Transverse colon (tissue), 4 donors: ENCODE measurements at places on chromosomes 2 and 18. TPM values are rescaled to one million over a fixed set of nuclear protein-coding genes. Genes with fewer than 3 reads are reported as not detected.

GPC1 gene
- 31.8 TPM for total RNA-seq

CDCA7 gene
- total RNA-seq, result 5.2 TPM

KLHL29 gene
- total RNA-seq, result 3.8 TPM

MRO gene
- 0.27 TPM for total RNA-seq

LYG2 gene
- not detected for total RNA-seq

USP14 gene
- 19.3 TPM for total RNA-seq

GTF3C2 gene
- 66.5 TPM for total RNA-seq

SCN3A gene
- 0.96 TPM for total RNA-seq

UGT1A3 gene
- 2.6 TPM for total RNA-seq

REG3G gene
- total RNA-seq, result not detected

SLC19A3 gene
- total RNA-seq, result 24.9 TPM

MERTK gene
- total RNA-seq, result 11.5 TPM

PTPRN gene
- total RNA-seq, result 2.1 TPM

FTCDNL1 gene
- total RNA-seq, result not detected

MYCN gene
- total RNA-seq, result 7.0 TPM

GALNT14 gene
- total RNA-seq, result 1.00 TPM

GREB1 gene
- total RNA-seq, result 0.20 TPM

VPS4B gene
- total RNA-seq, result 63.2 TPM

TFPI gene
- total RNA-seq, result 22.5 TPM

CCL20 gene
- total RNA-seq, result not detected

RUFY4 gene
- total RNA-seq, result not detected

SP9 gene
- not detected for total RNA-seq

GPR45 gene
- not detected for total RNA-seq

CEP76 gene
- 7.6 TPM for total RNA-seq

VIT gene
- 3.6 TPM for total RNA-seq

IHH gene
- 65.5 TPM for total RNA-seq

HOXD13 gene
- not detected for total RNA-seq

PSMD1 gene
- total RNA-seq, result 74.9 TPM

MDH1B gene
- not detected for total RNA-seq

XDH gene
- total RNA-seq, result 46.4 TPM

KCNF1 gene
- total RNA-seq, result not detected

SLC8A1 gene
- total RNA-seq, result 39.5 TPM

ZBTB7C gene
- total RNA-seq, result 38.8 TPM

ANKRD23 gene
- 6.7 TPM for total RNA-seq

MARCHF7 gene
- 72.6 TPM for total RNA-seq

CHRNG gene
- total RNA-seq, result not detected

CHRND gene
- not detected for total RNA-seq
